ENCODE measurements at places on chromosomes 7 and 10.
A peak's percentile ranks its signal among the peaks of the same experiment; 100 is the strongest.

- no peak for DNase-seq
Observed at GRCh38 chr10:48495282-48496045, 109.4 kb downstream of the ARHGAP22 start.

- DNase-seq: no peak
Observed at GRCh38 chr7:145732521-145732920, 384.1 kb upstream of the CNTNAP2 start.

DNA sequence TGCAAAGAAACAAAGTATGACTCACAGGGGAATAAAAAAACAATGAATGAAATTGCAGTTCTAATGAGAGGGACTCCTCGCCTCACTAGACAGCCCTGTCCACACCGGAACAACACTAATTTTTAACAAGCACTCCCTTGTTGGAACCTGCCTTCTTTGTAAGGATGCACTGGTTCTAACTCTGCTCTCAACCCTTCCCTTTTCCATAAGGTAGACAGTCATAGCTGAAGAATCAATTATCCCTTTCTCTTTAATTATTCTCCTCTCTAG, 65.1 kb downstream of the TSPAN12 start:
- no peak for DNase-seq

DNA sequence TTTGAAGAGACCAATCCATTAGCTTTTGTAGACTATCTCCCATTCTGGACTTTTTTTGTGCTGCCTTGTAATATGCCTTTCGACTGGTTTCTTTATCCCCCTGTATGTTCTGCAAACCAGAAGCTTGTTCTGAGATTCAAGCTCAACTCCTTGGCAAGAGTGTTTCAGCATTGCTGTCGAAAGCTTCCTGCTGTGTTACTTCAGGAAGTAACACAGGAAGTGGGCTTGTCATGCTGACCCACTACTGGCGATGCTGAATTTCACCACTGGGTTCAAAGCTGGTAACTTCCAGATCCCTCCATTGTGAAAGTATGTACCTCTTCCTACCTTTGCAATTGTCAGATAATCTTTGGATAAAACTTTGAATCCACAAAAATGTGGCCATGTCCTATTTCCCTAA, 57.9 kb upstream of the INSYN2A start:
- DNase-seq: no peak

DNA sequence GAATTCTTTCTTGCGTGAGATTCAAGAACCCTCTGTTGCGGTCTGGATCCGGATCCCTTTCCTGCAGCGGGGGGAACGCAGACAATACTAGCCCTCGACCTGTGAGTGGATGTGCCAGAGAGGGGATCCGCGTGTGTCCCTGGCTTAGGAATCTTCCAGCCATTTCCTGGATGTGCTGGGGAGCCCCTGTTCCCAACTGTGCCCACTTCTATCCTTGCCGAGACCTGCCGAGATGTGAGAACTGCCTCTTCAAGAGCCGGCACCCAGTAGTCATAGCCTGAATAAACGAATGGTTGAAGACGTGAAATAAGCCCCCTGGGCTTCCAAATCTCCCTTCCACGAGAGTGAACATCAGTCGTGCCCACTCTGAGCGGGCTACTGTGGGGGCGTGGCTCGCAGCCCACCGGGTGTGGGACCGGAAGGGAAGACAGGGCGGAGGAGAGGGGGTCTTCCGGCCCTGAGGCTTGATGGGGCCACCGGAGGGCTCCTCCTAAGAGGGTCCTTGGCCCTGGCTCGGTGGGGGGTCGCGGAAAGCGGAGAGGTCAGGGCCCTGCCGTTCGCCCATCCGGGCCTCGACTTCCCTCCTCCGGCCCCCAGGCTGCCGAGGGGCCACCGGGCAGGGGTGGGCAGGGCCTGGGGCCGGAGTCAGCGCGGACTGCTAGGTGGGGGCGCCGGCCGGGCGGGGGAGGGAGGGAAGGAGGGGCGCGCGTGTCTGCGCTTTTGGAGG, 1.3 kb upstream of the CCDC136 start:
- DNase-seq: no peak

DNA sequence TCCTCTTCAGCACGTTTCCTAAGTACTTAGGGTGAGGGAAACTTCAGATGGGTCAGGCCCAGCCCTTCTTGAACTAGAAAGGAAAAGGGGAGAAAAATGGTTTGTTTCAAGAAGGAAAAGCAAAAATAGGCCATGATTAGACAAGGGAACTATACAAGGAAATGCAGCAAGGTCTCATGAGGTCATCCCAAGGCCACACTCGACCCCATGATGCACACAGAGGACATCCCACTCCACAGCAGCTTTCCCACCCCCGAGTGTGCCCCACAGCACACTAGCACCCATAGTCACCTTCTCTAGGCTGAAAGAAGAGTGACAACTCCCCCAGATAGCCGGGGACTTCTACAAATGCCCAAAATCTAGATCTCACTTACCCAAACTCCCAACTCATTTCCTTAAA, 173.4 kb downstream of the FAM107B start:
- DNase-seq: no peak

GRCh38 chr7:108313086-108313485, 143.2 kb downstream of the NRCAM start:
- no peak for DNase-seq

DNA sequence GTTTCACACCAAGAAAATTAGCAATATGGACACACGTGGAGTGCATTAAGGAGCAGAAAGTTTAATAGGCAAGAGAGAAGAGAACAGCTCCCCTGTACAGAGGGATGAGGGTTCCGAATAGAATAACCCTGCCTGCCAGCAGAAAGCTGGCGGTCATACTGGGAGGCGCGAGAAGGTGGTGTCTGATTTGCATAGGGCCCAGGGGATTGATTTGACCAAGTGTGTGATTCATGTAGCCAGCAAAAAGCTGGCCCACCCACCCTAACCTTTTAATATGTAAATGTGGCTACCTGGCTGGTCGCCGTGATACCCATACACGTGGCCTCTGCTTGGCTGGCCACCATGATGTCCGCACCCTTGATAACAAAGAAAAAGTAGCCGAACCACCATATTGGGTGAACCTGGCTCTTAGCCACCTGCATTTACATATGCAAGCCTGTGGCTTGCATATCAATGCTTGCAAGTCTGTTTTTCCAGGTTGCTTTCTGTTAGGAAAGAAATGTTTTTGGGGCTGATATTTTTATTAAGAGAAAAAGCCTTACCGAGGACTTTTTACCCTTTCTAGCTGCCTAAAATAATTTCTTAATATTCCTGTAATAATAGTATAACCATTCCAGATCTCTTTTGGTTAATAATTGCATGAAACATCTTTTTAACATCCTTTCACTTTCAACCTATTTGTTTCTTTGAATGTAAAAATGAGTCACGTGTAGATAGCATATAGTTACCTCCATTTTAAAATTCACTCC, 20.5 kb upstream of the VWDE start:
- DNase-seq: no peak

- no peak for DNase-seq
Observed at GRCh38 chr7:125256446-125256845, 326.8 kb upstream of the POT1 start.

- DNase-seq: no peak
Observed at GRCh38 chr7:125193263-125193662, 263.6 kb upstream of the POT1 start.

- DNase-seq: no peak
Observed at GRCh38 chr10:77537071-77537470, 100.5 kb downstream of the KCNMA1 start.

DNA sequence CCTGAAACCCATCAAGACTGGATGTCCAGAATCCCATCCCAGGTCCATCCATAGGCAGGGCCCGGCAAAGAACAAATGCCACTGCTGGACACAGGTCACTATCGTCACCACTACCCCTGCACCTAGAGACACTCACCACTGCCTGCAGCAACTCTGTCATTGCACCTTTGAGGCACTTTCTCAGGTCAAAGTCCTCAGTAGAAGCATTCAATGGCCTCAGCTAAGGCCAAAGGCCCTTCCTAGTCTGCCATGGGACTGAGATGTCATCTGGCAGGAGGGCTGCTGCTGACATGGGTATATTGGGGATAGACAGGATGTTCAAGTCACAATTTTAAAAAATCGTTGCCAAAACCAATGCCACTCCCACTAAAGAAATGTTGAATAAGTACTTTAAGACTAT, 58.7 kb downstream of the GPAM start:
- DNase-seq: no peak

DNA sequence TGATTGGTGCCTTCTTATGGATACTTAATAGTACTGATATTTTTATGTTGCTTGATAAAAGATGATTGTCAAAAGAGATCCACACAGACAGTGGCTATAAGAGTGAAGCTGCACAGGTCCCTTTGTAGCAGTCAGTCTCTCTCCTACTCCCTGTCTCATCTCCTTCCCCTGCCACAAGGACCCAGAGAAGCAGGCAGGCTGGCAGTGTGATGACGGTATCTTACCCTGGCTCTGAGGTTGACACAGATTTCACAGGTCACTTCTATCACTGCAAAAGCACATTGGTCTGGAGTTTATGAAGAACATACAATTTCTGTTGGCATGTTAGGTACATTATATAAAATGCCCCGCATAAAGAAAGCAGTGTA, 64.4 kb upstream of the AHR start:
- peak; percentile 39 for DNase-seq
